ENCODE measurements at places on chromosomes 16 and 17.

DNA sequence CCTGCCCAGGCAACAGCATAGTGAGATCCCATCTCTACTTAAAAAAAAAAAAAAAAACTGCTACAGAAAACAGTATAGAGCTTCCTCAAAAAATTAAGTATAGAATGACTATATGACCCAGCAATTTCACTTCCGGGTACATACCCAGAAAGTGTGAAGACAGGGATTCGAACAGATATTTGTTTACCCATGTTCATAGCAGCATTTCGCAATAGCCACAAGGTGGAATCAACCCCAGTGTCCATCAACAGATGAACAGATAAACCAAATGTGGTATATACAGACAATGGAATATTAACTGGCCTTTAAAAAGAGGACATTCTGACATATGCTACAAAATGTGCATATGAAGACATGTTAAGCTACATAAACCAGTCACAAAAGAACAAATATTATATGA lies 95.5 kb downstream of the CHD9NB start:
- DNase-seq = no peak

DNA sequence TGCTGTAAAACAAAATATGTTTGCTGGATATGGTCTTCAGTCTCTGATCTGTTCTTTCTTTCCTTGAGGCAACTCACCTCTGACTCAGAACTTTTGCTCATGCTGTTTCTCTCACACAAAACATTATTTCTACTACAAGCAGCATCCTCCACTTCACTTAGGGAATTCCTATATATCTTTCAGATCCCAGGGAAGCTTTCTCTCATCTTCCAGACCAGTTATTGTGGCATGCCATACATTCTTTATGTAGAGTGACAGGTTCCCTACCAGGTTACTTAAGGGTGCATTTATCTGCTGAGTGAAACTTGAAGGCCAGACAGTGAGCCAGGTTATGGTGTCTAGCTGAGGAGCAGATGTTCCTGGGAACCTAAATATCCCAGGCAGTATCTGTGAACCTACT lies 1226.0 kb downstream of the CDH8 start:
- DNase-seq = no peak

DNA sequence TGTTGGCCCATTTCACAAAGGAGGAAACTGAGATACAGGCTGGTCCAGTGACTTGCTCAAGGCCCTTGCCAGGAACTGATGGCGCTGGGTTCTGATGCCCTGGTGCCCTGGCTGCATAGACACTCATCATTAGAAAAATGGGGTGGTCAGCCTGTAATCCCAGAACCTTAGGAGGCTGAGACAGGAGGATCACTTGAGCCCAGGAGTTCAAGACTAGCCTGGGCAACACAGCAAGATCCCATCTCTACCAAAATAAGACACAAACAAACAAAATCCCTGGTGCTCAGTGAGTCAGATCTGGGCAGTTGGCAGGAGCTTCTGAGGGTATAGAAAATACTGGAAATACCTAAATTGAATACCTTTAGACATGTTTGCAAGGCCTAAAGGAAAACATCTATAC lies 41.1 kb upstream of the KIFC3 start:
- DNase-seq = no peak

- no peak for DNase-seq
Measured at GRCh38 chr16:75138636-75139035, 9.7 kb upstream of the ZFP1 start.

- DNase-seq = no peak
Measured at GRCh38 chr17:57623620-57624019, 121.5 kb downstream of the CCDC182 start.
